EH (cell line): ENCODE measurements at places on chromosomes 2 and 18.
A peak's percentile ranks its signal among the peaks of the same experiment; 100 is the strongest.

GRCh38 chr2:16375981-16376380, 289.7 kb downstream of the CYRIA start:
- no peak for DNase-seq

GRCh38 chr2:148255929-148256328, 235.0 kb downstream of the MBD5 start:
- DNase-seq, result no peak

GRCh38 chr2:172438741-172439508, 11.5 kb downstream of the ITGA6 start:
- peak; percentile 68 for DNase-seq

- DNase-seq, result no peak
Measured at GRCh38 chr2:120267348-120267747, 14.7 kb downstream of the RALB start.

DNA sequence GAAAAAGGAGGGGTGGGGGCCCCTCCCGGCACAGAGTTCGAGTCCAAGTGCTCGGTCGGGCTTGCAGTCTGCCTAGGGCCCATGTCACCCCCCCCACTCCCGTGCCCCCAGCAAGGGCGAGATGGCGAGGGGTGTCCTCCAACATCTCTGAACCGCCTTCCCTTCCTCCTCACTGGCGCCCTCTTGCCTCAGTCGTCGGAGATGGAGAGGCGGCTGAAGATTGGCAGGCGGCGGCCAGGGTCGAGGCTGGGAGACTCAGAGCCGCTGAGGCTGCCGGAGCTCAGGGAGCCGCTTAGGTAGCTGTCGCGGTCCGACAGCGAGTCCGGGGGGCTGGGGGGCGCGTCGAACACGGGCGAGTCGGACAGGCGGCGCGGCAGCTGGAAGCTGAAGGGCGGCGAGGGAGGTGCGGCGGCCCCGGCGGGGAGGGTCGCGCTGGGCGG, 2.3 kb downstream of the ZFP36L2 start:
- peak; percentile 80 for DNase-seq

DNA sequence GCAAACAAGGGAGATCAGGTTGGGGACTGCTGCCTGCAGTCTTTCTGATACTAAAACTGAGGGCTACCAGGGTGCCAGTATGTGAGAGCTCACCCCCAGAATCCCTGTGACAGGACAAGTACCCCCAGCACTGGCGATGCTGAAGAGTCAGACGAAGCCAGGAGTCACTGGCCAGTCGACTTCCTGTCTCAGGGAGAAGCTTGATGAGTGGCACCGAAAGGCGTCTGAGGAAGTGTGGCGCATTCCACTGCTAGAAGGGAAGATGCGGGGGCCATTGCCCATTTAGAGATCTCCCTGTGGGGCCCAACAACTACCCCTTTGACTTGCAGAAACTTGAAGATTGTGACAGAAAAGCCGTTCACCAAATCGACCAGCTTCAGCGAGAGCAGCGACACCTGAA, 22.0 kb downstream of the MXD1 start:
- peak; percentile 59 for DNase-seq

DNA sequence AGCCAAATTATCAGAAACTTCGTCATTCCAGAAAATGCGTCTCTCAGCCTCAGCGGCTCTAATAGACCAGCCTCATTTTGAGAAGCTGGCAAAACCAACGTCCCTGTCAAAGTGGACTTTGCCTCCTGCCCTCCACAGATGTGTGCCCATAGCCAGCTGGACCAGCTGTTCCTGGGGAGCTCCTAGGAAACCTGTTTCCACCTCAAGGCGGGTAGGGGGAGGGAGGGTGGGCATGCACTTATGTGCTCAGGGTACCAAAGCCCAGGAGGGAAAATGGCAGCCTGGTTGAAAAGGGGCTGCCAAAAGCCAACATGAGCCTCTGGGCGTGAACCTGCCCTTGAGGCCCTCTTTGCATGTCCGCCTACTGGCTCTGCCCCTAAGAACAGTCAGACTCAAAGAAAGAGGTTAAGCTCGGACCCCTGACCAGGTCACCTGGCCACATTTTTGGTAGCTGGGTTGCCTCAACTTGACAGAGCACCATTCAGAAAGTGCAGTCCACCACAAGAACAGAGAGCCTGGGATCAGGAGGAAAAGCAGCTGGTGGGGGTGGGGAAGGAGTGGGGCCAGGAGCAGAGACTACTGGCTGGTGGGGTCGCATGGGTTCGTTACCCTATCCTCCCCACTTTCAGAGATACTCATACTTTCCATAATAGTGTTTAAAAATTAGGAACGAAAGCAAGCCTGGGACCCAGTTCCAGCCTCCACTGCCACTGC, 3.5 kb downstream of the PER2 start:
- DNase-seq, result no peak

DNA sequence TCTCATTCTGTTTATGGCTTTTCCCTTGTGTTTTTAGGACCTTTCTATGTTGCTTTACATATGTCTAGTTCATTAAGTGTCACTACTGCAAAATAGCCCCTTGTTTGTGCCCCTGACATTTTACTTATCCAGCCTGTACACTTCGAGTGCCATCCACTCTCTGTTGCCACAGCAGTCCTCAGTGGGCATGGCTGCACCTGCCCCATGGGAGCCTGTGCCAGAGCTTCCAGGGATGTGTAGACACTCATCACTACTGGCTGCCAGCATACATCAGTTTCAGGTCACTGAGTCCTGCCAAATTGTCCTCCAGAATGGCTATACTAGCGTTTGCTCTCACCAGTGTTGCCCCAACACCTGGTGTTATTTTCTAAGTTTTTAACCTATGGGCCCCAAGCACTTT, 80.4 kb downstream of the ARMC9 start:
- no peak for DNase-seq

GRCh38 chr2:20145497-20146193, 79.3 kb downstream of the SDC1 start:
- no peak for DNase-seq

GRCh38 chr2:95296011-95296410, 1.1 kb upstream of the KCNIP3 start:
- no peak for DNase-seq

GRCh38 chr2:172096626-172097547, 5.8 kb downstream of the DLX2 start:
- peak; percentile 97 for DNase-seq

DNA sequence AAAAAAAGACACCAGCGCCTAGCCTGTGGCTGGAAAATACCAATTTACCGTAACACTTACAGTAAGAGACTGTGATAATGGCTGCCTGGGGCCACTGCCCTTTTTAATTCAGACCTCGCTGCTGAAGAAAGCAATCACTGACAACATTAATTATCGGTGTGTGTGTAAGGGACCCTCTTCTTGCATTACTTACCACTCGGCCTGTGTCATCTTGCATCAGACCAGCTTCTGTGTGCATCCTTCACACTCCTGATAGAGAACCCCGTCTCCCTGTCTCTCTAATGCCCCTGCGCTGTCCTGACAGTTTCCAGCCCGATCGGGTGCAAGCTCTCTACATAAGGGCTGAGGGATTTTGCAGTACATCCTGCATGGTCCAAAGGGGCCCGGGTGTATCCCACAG, 124.4 kb downstream of the ZNF516 start:
- DNase-seq, result no peak

DNA sequence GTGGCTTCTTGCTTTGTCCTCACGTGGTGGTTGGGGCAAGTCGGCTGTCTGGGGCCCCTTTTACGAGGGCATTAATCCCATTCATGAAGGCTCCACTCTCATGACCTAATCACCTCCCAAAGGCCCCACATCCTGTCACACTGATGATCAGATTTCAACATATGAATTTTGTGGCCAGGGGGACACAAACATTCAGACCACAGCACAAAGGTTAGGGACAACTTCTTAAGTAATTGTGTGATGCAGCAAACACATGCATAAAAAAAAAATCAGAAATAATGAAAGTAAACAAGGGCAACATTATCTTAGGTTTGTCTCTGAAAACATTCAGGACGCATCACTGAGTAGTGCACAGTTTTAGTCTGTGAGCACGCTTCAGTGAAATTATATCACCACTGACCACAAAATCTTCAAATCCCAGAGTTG, 54.2 kb upstream of the FRZB start:
- no peak for DNase-seq

GRCh38 chr18:70041459-70042050, 93.9 kb upstream of the CD226 start:
- no peak for DNase-seq

DNA sequence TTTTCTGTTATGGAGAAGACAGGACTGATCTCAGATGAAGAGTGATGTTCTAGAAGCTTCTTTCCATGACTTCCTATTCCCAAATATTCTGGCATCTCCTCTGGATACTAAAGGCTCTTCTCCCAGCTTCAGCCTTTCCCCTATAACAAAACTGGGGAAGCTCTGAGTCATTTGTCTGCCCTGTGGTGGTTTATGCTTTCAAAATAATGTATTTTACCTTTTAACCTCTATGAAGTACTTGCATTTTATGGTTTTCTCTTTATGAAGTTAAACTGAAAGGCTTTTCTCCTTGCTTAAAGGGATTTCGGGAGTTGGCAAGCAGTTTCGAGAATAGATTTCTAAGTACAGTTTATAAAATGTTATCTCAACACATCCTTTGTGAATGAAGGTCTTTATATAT, 104.4 kb downstream of the TANC1 start:
- DNase-seq, result peak; percentile 83

DNA sequence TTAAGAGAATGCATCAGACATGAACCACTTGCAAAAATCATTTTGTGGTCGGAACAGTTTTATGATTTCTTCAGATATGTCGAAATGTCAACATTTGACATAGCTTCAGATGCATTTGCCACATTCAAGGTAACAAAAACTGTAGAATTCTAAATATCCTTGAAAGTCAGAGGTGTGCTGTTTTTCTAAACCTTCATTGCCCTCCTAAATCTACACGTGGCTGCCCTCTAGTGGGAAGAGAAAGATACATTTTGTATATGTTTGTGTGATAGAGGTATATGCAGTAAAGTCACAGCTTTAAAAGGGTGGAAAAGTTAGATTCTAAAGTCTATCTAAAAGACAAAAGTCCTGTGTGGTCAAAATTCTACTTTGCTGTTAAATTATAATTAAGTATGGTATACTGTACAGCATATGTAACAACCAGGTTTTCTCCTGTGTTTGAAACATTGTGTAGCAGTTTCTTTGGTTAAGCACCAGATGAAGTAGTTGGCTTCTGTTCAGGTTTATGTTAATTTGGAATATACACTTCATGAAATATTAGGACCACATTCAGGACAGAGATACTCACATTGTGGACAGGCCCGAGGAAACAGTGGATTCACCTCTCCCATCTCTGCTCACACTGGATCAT, 65.9 kb upstream of the ITM2C start:
- DNase-seq, result peak; percentile 67

GRCh38 chr2:150222379-150222778, 265.1 kb downstream of the RND3 start:
- no peak for DNase-seq

DNA sequence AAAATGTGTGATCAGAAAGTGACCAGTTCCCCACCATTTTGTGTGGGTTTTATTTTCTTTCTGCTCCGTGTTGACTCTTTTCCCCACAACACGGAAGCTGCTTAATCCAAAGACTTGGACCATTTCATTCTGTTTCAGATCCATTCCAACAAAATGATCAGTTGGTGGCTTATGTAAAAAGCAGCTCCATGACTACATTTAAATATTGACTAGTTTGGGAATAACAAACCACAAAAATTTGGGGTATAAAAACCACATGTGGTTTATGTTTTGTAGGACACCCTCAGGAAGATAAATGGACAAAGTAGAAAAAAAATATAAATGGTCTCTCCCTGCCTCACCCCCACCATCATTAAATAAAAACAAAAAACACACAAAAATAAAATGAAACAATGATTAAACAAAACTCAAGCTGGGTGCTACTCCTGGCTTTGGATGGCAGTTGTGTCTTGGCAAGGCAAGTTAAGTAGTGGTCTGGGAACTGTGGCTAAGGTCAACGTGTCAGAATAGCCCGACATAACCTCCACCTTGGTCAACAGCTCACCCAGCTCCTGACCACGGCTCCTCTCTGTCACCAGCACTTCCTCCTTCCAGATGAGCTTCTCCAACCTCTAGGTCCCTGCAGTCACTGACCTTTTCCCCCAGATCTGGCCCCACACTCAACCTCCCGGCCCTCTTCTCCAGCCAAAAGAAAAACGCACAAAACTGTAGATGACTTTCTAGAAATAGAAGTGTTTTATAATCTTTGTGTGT, 12.8 kb upstream of the WIPF1 start:
- peak; percentile 30 for DNase-seq

DNA sequence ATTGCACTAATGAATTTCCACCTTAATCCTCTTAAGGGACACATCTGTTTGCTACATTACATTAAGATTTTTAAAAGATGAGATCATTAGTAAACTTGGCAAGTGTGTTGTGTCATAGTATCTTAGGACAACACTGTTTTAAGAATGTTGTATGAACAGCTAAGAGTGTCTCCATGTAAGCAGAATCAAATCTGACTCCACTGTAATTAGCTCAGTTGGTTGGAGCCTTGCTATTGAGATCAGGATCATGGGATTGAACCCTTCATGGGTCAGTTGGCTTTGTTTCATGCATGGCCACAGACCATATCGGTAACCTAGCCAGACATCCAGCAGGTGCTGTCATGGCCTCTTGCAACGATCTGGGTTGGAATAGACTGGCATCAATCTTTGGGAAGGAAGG, 5.2 kb downstream of the FHOD3 start:
- DNase-seq, result peak; percentile 59

GRCh38 chr2:88281302-88282217, 111.4 kb downstream of the THNSL2 start:
- DNase-seq, result no peak

DNA sequence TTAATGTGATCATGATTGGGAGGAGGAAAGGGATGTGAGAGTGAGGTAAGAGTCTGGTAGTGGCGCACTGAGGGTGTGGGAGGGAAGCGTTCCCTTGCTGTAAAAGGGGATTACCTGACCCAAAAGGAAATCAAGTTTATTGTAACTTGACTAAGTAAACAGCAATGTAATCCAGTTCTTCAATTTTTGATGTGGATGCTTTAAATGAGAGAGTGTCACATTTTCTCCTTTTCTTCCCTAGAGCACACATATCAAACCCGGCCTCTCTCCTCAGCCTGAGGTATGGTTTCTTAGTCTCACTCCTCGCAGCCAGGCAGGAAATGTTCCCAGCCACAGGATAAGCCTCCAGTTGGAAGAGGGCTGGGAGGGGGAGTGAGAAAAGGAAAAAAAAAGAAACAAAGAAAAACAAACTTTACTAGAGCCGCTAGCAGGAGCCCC, 688 bp upstream of the ARHGAP28 start:
- DNase-seq, result no peak

- DNase-seq, result no peak
Measured at GRCh38 chr18:2313332-2313731, 258.0 kb downstream of the METTL4 start.
